ENCODE measurements at places on chromosomes 7 and 10.

DNA sequence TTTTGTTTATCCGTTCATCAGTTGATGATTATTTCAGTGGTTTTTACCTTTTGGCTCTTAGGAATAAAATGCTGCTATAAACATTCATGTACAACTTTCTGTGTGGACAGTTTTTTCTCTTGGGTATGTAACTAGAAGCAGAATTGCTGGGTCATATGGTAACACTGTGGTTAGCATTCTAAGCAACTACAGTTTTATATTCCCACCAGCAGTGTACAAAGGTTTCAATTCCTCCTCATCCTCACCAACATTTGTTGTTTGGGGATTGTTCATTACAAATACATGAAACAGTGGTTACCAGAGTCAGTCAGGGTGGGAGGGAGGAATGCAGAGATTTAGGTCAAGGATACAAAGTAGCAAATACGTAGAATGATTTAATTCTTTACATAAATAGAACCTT is 97.0 kb downstream of the NPSR1 start:
- DNase-seq: no peak

- no peak for DNase-seq
Observed at GRCh38 chr7:133167300-133167699, 85.4 kb upstream of the CHCHD3 start.

- no peak for DNase-seq
Observed at GRCh38 chr10:114489521-114490310, 85.4 kb upstream of the AFAP1L2 start.

DNA sequence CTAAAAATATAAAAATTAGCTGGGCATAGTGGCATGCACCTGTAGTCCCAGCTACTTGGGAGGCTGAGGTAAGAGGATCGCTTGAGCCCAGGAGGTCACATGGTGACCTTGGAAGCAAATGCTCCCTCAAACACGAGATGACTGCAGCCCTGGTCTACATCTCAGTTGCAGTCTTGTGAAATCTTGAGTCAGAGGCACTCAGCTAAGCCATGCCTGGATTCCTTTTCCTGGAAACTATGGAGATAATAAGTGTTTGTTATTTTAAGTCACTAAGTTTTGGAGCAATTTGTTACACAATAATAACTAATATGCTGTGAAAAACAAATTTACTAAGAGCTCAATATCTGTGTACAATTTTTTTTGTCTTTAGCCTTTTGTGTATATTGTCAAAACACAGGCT is 284.3 kb upstream of the KAT6B start:
- DNase-seq: no peak

- no peak for DNase-seq
Observed at GRCh38 chr10:119769886-119770285, 44.0 kb downstream of the INPP5F start.

GRCh38 chr7:46279290-46279689 is 358.2 kb upstream of the IGFBP3 start:
- no peak for DNase-seq

- DNase-seq: no peak
Observed at GRCh38 chr10:74593470-74593869, 232.9 kb upstream of the KAT6B start.

Data from activated T-cell treated with anti-CD3 and anti-CD28 coated beads, Interleukin-2, amount 50 U/mL, for 48 hours (primary cell).